ENCODE measurements at places on chromosomes 2 and 18.

DNA sequence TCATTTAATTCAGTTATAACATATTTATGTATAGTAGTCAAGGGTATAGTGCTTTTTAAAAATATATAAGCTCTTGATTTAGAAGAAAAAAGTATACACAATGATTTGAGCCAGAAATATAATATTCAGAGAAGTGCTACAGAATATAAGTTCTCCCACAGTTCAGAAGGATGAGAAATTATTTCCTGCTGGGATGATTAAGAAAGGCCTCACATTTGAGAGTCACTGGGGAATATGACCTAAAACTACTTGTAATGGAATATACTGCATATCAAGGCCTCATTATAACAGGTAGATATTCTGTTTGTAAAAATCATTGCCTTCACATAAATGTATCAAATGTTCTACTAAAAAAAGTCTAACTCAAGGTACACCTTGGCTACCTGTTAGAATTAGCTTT lies 203.5 kb downstream of the MBD2 start:
- DNase-seq = no peak

DNA sequence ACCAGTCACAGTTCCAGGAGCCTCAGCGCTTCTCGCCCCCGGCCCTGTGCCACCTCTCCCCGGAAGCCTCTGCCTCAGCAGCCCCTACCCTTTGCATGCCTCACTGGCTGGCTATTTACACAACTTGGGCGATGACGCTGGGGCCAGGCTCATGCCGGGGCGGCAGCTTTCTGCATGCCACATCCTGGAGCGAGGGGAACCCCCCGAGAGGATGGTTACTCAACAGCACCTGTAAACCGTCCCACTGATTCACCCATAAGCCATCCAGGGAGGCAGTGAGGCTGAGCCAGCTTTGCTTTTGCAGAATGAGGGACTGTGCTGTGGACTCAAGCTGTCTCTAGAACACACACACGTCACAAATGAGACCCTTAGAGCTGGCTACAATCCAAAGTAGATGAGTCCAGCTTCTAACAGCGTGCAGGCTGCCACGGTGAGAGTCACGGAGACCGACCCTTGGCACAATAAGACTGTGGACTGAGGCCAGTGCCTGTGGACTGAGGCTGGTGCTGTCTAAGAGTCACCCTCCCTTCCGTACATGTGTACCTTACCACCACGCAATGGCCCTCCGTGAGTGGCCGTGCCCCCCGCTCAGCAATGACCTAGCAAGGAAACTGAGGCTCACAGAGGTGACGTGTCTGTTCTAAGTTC lies 45.6 kb upstream of the ODC1 start:
- no peak for DNase-seq

DNA sequence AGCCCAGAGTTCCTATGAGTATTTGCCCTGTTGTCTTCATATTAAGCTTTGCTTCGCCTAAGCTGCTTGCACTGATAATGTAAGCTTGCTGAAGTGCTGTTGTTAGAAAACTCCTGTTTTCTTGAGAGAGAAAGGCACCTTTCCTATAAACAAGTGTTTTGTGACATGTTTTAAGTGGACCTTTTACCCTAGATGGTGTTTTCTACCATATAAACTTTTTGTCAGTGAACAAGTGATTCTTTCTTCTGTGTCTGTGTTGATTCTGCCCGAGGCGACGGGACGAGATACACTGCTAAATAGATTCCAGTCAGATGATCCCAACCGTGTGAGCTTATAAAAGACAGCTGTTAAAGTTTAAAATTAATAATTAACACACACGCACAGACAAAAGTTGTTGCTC lies 24.1 kb downstream of the CABLES1 start:
- no peak for DNase-seq

- no peak for DNase-seq
These were observed 48.5 kb upstream of the ATP6V1B1 start for GRCh38 chr2:70887208-70887549.

DNA sequence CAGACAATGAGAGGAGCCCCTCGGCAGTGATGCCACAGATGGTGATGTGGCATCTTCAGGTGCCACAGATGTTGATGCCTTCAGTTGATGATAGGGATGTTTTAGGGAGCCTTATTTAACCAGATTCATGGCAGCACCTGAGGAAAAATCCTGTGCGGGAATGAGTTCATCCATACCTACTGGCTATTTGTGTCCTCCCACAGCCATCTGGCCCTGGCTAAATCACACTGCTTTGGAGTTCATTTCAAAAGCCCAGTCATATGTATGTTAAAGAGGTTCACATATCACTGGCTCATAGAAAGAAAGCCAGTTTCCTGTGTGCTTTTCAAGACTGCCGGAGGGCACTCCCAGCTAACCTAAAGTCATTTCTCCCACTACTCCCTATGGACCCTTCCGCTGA lies 131.3 kb downstream of the MCFD2 start:
- no peak for DNase-seq

- no peak for DNase-seq
These were observed 26.2 kb upstream of the EVA1A start for GRCh38 chr2:75586971-75587370.
